ENCODE measurements at places on chromosomes 7 and 10.

- DNase-seq, result peak; percentile 60
Observed at GRCh38 chr7:34133983-34134782, 228.8 kb downstream of the BMPER start.

GRCh38 chr10:16386855-16387254, 50.0 kb upstream of the PTER start:
- DNase-seq, result no peak

GRCh38 chr7:40507166-40507565, 372.4 kb downstream of the SUGCT start:
- DNase-seq, result no peak

- DNase-seq, result no peak
Observed at GRCh38 chr7:104993217-104993862, 20.7 kb upstream of the KMT2E start.

- DNase-seq, result no peak
Observed at GRCh38 chr7:5510426-5511045, 86.9 kb upstream of the TNRC18 start.

GRCh38 chr10:110498982-110499795, 1.5 kb downstream of the DUSP5 start:
- no peak for DNase-seq
